Glutamatergic neuron (in vitro differentiated cells): ENCODE measurements at places on chromosomes 7 and 10. TPM values are rescaled to one million over a fixed set of nuclear protein-coding genes. Genes with fewer than 3 reads are reported as not detected.
A peak's percentile ranks its signal among the peaks of the same experiment; 100 is the strongest.

Gene AZGP1
- total RNA-seq, result 0.44 TPM

Gene NPFFR1
- total RNA-seq, result not detected

Gene FEZF1
- total RNA-seq, result 12.7 TPM

Gene PLXNA4
- 16.2 TPM for total RNA-seq

Gene IDI2
- not detected for total RNA-seq

Gene DOCK4
- total RNA-seq, result 60.3 TPM

Gene AGAP6
- 18.5 TPM for total RNA-seq

DNA sequence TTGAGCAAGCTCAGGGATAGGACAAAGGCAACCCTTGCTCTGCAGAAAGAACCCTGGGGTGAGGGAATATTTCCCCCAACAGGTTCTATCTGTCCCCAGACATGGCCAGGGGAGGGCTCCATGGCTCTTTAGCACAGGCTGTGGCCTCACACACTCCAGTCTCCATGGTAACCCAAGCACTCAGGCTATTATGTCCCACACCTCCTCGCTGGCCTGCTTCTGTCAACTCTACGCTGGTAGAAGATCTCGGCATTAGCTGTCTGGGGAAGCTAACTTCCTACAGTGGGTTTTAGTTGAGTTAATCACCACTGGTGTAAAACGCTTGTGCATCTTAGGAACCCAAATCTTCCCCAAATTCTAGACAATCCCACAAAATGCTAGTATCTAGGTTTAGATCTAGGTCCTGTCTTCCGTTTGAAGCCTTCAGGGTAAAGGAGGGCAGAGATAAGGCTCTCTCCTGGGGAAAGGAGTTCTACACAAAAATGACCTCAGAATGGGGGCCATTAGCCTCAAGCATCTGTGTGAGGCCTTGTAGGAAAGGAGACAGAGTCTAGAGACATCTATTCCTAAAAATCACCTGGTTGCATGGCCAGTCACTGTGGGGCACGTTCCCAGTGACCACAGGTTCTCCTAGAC lies 36.7 kb upstream of the SLIT1 start:
- peak; percentile 45 for DNase-seq

DNA sequence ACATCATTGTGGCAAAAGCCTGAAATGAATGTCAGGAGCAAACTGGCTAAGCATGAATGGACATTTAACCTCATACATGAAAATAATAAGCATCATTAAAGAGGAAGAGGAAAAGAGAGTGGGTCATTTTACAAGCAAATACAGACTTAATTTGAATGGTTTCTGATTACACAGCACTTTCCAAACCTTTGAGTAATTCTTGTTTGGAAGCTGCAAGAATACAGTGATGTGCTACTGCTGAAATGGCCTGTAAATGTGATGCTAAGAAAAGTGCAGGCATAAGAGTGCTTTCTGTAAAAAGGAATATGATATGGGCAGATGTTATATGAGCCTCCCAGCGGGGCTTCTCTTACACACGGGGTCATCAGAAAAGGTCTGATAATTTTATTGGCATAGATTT lies 30.2 kb downstream of the TAS2R16 start:
- DNase-seq, result peak; percentile 54

DNA sequence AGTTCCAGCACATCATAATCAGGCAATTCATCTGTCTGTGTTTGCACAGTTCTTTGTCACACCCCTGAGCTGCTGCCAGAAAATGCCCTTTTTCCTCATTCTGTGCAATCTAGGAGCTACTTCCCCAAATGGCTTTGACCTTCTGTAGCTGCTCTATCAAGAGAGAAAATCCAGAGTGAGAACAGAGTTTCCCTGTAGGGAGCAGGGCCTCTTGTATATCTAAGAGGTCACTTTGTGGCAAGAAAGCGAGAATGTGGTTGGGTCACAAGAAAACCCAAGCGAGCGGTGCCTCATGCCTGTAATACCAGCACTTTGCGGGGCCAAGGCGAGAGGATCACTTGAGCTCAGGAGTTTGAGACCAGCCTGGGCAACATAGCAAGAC lies 24.3 kb downstream of the SLC29A3 start:
- no peak for DNase-seq

- DNase-seq, result no peak
Measured at GRCh38 chr7:70741666-70742065, 390.3 kb upstream of the GALNT17 start.

DNA sequence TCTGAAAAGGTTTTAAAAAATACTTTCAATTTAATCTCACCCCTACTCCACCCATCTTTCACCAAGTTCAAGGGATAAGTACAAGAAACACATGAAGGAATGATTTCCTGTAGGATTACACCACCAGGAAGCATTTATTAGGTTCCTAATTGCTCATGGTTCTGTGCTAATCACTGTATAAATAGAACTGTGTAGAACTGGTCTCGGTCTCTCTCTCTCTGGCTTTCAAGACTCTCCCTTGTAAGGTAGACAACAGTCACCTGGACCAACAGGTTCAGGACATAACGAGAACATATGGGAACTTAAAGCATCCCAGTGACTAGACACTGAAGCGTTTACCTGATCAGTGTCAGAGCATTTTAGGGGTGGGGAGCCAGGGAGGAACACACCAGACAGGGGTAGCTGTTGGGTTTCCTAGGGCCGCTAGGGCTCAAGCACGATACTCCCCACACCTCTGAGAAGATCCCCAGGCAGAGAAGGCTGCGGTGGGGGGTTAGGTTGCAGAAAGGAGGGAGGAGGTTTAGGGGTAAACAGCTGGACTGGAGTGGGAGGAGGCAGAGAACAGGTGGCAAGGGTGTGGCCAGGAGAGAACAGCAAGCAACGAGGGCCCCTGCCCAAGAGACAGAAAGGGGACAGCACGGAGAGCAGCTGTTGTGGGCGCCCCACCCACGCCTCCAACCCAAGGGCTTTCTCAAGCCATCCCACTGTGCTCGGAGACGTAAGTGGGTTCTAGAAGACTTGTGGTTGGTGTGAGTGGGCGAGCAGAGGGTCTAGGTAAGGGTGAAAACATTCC lies 52.5 kb upstream of the USP6NL start:
- DNase-seq, result no peak

- DNase-seq, result no peak
Measured at GRCh38 chr10:126256864-126257263, 131.4 kb downstream of the ADAM12 start.

GRCh38 chr10:88041243-88042159 lies 178.1 kb downstream of the PTEN start:
- no peak for DNase-seq

- no peak for DNase-seq
Measured at GRCh38 chr10:6218692-6219493, 16.2 kb downstream of the PFKFB3 start.

DNA sequence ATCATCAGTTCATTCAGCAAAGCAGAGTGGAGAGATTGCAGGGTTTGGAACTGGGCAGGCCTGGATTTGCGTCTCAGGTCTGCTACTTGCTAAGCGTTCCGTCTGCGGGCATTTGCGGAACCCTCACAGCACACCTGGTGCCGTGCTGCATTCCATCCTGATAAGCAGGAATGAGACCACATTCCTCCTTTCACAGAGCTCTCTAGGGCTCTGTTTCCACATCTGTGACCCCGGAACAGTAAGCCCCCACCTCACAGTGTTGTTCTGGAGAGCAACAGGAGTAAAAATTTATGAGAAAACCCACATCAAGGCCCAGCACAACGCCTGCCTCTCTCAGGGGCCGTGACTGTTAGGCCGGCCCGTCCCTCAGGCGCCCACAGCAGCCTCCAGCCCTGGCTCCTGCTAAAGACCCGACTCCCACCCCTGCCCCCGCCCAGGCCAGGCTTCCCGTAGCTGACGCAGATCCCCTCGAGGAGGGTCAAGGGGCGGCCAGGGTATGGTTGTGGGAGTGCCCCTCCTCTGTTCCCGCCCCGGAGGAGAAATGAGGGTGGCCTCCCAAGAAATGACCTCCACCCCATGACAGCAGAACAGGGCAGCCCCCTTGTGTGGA lies 128.9 kb downstream of the RGS10 start:
- peak; percentile 63 for DNase-seq
